Suppressor macrophage treated with lipopolysaccharide for 1 hour (primary cell): ENCODE measurements at places on chromosomes 2 and 18.

- no peak for DNase-seq
Observed at GRCh38 chr18:76363436-76364120, 131.5 kb downstream of the ZNF516 start.

DNA sequence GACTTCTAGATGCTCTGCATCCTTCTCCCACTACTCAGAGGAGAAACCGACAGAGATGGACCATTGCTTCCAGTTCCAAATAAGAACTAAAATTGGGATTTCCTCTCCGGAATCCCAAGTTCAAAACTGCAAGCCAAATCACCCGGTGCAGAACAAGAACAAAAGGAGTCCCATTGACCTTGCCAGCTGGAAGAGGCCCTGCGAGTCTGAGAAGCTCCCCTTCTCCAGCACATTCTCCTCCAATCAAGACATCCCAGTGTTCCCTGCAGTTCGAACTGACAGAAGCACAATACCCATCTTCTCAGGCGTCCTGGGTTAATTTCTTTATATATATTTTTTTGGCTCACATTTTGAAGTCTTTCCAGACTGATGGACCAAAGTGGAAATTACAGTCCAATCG, 195.3 kb upstream of the MEIS1 start:
- DNase-seq: no peak

DNA sequence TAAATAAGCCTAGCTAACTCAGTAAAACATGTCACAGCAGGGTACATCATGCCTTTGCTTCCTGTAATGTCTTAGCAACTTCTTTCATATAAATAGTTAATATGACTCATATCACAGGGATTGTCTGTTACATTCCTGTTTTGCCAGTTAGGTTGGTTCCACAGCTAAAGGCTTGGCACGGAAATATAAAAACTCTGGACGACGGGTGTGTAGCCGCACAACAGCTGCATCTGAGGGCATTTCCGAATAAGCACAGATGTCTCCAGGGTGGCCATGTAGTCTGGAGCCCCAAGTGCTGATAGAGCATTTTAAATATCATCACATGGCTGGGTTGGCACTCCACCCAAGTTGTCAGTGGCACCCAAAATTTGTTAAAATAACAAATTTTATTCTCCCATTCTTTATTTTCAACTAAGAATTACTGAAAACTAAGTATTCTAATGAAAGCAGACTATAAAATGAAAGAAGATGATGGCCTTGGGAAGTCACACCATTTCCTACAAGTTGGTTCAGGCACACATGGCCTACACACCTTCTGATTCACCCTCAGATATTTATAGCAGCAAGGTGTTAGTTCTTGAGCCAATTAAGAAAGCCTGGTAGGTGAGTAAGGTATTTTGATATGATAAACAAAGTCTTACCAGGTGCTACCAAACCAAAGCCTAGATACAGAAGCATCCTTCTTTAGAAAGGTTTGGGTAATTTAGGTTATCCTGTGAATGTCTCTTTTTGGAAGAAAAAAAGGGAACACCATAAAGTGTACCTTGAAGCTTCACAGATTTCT, 61.8 kb upstream of the STK17B start:
- DNase-seq: no peak

- DNase-seq: no peak
Observed at GRCh38 chr2:195912079-195912478, 156.6 kb downstream of the DNAH7 start.

DNA sequence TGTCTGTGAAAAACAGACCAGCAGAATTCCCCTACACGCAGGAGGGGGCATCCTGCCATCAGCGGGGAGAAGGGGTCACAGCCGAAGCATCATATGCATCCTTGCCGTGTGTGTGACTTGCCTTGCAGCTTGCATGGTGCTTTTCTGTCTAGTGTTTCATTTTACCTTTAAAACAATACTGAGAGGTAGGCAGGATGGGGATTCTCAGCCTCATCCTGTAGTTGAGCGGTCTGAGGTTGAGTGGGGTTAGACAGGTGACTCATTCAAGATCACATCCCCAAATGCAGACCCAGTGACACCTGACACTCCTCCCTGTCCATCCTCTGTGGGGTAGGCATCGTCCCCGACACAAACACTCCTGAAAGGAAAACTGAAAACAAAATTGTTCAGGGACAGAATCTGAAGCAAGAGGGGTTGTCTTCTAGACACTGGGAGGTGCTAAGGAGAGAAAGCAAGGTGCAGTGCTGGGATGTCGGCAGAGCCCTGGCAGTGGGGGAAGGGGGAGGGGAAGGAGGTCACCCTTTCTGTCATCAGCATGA, 7.9 kb downstream of the ARL4C start:
- DNase-seq: no peak

DNA sequence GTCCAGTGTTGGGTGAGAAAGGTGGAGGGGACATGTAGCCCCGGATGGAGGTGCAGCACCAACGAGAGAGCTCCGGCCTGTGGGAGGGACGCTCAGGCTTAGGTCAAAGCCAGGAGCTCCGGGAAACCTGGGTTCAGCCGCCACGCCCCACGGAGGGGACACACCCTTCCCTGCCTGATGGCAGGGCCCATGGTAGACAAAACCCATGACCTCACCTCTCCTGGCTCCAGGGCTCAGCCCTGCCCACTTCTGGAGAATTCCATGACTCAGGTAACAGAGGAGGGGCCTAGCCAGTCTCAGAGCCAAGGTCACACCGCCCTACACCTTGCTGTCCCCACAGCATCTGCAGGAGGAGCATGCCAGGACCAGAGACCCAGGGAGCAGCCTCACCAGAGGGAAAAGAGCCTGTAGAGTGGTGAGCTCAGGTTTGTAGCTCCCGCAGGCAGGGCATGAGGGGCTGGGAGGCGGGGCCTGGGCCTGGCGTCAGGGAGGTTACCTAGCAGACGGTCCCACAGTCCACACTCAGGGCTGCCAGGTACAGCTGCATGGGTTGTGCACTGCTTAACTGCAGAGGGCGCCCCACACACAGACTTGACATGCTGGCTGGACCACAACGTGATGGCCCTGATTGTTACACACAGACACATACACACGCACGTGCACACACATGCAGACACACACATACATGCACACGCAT, 70.8 kb upstream of the SMAD7 start:
- DNase-seq: peak; percentile 56

DNA sequence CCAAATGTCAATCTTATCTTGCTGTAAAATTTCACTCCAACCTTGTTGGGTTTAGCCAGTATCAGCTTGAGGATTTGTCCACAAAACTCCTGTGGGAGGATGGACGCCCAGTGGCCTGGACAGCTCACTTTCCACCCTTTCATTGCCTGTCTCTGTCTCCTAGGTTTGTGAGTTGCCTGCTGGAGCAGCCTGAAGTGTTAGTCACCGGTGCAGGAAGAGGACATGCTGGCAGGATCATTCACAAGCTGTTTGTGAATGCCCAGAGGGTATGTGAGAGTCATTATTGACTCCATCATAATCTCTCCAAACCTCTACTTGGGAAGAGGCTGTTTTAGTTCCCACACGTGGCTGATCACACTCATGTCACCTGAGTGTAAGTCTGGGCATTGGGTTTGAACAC, 112.3 kb downstream of the RAB3GAP1 start:
- no peak for DNase-seq

DNA sequence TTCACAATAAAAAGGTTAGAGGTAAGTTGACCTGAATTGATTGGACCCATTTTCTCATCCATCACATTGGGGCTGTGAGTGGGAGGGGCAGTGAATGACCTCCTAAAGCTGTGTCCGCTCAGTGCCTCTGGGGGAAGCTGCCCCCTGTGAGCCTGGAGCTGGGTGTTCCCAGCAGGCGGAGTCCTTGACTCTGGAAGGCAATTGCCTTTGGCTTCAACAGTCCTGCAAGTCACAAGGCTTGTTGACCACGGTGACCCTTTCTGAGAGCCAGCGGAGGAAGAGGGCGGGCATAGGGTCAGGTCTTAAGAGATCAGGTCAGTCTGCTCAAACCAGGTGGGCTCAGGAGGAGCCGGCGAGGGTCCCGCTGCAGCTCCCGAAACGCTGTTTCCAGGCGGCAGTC, 1.1 kb upstream of the CIDEA start:
- DNase-seq: no peak

DNA sequence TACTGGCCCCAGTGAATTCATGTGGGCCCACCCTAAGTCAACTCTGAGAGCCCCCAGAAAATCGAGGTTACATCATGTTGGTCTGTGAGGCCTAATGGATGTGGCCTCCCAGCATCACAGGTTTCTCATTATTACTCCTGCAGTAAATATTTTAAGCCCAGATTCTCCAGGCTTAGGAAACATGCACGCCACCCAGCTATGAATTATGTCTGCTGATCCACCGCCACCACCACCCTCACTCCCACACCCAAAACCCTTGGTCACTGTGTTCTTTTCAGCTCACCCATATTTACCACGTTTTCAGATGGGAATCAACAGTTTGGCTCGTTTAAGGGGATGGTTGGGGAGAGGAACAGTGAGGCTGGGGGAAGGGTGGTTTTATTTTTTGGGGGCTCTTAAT, 128.6 kb downstream of the NCK2 start:
- DNase-seq: peak; percentile 52

DNA sequence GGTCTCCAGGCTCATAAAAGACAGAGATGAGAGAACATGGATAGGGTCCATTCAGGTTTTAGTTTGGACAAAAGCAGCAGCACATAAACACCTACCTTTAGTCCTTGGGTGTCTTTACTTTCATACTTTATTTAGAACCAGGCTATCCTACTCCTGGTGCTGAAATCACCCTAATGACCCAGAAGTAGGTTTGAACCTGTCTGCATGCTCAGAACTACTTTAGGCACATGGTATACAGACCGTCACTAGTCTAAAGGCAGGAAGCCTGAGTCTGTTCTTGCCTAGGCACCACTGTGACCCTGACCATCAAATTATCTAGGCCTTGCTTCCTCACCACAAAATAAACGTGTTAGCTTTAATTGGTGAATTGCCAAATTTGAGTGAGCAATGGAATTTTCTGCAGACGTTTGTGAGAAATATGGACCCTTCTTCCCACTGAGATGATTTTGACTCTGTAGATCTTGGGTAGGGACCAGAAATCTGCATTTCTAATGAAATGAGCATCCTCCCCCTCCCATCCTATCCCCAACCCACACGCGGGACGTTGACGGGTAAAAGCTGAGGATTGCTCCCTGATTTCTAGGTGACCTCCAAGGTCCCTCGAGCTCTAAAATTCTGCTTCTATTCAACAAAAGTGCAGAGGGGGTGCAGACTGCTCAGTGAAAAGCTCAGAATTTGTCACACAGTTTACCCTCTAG, 75.1 kb downstream of the PLEKHM3 start:
- no peak for DNase-seq

GRCh38 chr2:27262379-27263286, at the start of gene SLC30A3:
Gene SLC30A3 (minus strand): TSS chr2:27263047. CDS start chr2:27262906, 141 bp downstream.
- peak; percentile 87 for DNase-seq

GRCh38 chr2:69491864-69492263, 54.6 kb upstream of the NFU1 start:
- no peak for DNase-seq

DNA sequence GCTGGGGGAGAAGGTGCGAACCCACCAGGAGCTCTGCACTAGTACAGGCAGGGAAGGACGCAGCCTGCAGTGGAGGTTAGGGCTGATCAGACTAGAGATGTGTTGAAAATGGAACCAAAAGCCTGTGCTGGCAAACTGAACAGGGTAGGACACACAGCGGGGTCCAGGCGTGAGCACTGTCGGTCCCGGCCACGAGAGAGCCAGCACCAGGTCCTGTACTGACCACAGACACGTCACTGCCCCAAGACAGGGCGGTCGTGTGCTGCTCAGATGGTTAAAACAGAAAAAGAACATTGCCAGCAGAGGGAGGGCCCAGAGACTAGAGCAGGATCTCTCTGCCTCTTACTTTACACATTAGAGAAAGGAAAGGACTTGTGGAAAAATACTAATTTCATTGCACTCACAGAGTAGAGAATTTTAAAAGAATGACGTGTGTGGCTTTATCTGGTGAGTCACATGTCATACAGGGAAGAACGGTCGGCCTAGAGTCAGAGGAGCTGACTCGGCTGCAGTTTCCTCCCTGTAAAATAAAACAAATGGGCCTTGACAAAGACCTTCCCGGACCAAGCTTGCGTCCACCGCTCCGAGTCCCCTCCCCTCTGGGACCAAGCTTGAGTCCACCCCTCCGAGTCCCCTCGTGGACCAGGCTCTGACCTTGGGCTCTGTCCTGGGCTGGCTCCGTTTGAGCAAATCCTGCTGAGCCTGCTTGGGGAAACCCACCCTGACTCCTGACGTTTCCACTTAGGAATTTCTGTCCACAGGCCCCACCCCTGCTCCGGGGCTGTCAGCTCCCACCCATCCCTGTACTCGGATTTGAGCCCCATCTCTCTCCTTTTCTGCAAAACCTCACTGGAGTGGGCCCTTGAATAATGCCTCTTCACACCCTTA, 16.7 kb upstream of the ADI1 start:
- DNase-seq: peak; percentile 72

GRCh38 chr2:27019931-27020855, 12.6 kb upstream of the TMEM214 start:
- DNase-seq: no peak

GRCh38 chr2:210454336-210454735, 22.2 kb downstream of the LANCL1 start:
- no peak for DNase-seq

DNA sequence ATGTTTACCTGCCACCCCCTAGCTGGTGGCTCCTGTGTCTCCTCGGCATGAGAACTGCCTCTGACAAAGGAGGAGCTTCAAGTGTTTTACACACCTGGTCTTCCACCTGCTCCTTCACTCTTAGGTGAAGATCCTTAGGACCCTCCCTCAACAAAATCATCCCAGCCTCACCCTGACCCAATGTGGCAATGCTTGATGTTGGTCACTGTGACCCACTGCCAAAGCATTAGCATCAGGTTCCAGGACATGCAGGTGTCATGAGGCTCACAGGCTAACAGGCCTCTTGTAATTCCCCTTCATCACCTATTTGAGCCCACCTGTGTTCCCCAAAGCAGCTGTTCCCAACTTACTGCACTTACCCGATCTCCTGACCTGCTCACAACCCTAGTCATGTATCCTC, 9.8 kb downstream of the FZD5 start:
- no peak for DNase-seq

DNA sequence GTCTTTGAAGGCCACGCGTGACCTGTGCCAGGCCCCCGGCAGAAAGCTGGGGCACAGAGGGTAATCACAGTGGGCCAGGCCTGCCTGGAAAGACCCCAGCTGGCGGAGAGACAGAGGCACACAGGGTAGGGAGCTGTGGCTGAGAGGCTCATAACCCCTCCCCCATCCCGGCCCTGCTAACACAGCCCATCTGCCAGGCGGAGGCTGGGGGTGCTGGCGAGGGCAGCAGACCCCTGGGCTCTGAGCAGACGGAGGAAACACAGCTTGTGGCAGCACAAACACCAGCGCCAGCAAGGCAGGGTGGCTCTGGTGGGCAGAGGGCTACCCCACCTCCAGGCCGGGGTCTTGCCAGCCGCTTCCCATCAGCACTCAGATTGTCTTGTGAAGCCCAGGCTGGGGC, 19.0 kb downstream of the HS6ST1 start:
- no peak for DNase-seq

DNA sequence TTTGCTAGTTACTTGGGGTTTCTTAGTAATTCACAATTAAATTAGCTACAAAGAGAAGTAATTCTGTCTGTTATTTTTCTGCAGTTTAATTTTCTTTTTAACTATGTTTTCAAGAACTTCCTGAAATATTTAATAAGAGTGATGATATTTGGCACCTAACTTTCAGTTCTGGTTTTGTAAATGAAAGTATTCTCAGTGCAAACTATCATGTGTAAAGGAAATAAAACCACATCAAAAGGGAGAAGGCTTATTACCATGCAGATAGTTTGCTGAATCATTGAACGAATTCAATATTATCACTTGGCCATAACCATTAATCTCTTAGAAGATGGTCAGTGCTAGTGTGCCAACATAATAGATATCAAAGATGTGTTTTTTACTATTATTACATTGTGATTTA, 29.2 kb downstream of the DYTN start:
- DNase-seq: no peak

GRCh38 chr2:189213250-189213649, 33.7 kb upstream of the COL5A2 start:
- no peak for DNase-seq
